Chondrocyte (in vitro differentiated cells): ENCODE measurements at places on chromosomes 11 and 22. TPM values are rescaled to one million over a fixed set of nuclear protein-coding genes. Genes with fewer than 3 reads are reported as not detected.
A peak's percentile ranks its signal among the peaks of the same experiment; 100 is the strongest.

DNA sequence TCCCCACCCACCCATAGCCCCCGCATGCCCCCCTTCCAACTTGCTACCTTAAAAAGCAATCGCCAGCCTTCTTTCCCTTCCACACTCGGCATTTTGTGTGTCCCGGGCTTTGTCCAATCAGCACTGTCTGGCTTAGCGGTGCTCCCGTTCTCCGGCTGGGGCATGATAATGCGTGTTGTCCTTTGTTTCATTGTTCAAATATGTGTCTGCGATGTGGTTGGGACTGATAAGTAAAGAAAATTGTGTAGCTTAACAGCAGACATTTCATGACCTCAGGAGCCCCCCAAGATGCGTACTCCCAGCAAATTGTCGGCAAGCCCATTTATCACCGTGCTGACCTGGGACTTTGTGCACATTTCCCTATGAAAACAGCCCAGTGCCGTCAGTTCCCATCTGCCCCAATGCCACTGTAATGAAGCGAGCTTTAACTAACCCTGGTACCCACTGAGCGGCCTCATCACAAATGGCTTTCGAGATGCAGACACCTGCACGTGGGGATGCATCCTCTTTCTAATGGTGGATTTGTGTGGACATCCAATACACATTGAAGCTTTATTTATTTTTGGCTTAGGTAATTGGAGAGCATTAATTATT, 167.0 kb upstream of the E2F8 start:
- no peak for DNase-seq

- no peak for DNase-seq
Measured at GRCh38 chr11:126024123-126024522, 38.5 kb downstream of the CDON start.

GRCh38 chr11:126716456-126717083, 284.0 kb downstream of the KIRREL3 start:
- no peak for DNase-seq

DNA sequence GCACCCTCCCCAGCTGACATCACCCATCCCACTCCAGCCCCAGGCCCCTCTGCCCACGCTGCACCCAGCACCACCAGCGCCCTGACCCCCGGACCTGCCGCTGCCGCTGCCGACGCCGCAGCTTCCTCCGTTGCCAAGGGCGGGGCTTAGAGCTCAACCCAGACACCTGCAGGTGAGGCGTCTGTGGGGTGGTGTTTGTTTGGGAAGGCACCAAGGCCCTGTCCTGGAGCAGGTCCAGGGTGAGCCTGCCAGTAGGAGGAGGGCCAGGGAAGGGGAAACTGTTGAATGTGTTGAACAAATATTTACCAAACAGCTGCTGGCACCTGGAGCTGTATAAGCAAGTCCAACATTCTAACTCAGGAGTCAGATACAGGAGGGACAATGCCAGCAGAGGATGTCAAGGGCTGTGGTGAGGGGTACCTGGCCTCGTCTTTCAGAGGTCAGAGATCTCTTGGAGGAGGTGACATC, 3.1 kb downstream of the VEGFB start:
- peak; percentile 90 for DNase-seq

Gene OR5M10
- total RNA-seq, result not detected in 3 replicates

Gene SCUBE1
- total RNA-seq, result 0.07 to 3.2 TPM (median 2.7 TPM) in 3 replicates

GRCh38 chr11:66861774-66862558, 5.1 kb downstream of the LRFN4 start:
- DNase-seq, result peak; percentile 86

Gene DLG2
- 1.3 to 4.9 TPM (median 2.2 TPM) in 3 replicates for total RNA-seq

- no peak for DNase-seq
Measured at GRCh38 chr11:30172158-30172557, 58.7 kb upstream of the FSHB start.

- no peak for DNase-seq
Measured at GRCh38 chr11:111066846-111067245, 178.7 kb upstream of the POU2AF2 start.

- no peak for DNase-seq
Measured at GRCh38 chr22:24937114-24937513, 9.4 kb downstream of the LHFPL7 start.

Gene GGTLC3
- total RNA-seq, result 0.42 TPM in 1 of 3 replicates, not detected in the others

Gene OR8B8
- total RNA-seq, result not detected in 3 replicates

- no peak for DNase-seq
Measured at GRCh38 chr11:15913261-15913660, 443.1 kb downstream of the SOX6 start.

- DNase-seq, result no peak
Measured at GRCh38 chr11:3675971-3676370, 4.8 kb upstream of the CHRNA10 start.

- no peak for DNase-seq
Measured at GRCh38 chr11:66278363-66279091, 552 bp downstream of the CNIH2 start.
